Cardiac septum (tissue), 1 donor: ENCODE measurements at places on chromosomes 5 and 9. TPM values are rescaled to one million over a fixed set of nuclear protein-coding genes. Genes with fewer than 3 reads are reported as not detected.

Gene TRPM3
- 0.51 TPM for total RNA-seq

- DNase-seq: no peak
These were observed 33.3 kb downstream of the RASEF start for GRCh38 chr9:83029531-83030137.

DNA sequence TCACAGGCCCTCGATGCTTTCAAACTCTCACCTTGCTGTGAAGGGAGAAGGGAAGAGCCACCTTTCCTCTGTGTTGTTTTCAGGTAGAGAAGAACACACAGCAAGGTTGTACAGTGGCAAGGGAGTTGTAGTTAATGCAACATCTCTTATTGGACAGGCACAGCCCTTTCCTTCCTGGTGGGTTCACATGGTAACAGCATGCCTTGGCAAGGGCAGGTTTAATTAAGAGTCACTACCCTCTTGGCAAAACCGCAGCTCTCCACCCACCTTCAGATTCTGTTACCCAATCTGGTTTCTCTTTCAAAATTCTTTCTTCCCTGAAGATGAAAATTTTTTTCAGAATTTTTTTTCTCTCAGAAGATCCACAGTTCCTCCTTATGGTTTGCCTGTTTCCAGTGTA, 253.1 kb downstream of the TLR4 start:
- DNase-seq: no peak

GRCh38 chr9:549455-549997, 292.0 kb upstream of the DMRT1 start:
- DNase-seq: no peak
